ENCODE measurements at places on chromosomes 11 and 22. TPM values are rescaled to one million over a fixed set of nuclear protein-coding genes. Genes with fewer than 3 reads are reported as not detected.

Gene WT1
- not detected for total RNA-seq

Gene SLC35F2
- 7.3 TPM for total RNA-seq

Gene CHRNA10
- 0.82 TPM for total RNA-seq

Gene FZD4
- 0.02 TPM for total RNA-seq

Gene SLC37A4
- 9.0 TPM for total RNA-seq

Gene DGAT2
- 1.2 TPM for total RNA-seq

- DNase-seq = no peak
Measured at GRCh38 chr11:122647736-122648275, 7.7 kb upstream of the UBASH3B start.

DNA sequence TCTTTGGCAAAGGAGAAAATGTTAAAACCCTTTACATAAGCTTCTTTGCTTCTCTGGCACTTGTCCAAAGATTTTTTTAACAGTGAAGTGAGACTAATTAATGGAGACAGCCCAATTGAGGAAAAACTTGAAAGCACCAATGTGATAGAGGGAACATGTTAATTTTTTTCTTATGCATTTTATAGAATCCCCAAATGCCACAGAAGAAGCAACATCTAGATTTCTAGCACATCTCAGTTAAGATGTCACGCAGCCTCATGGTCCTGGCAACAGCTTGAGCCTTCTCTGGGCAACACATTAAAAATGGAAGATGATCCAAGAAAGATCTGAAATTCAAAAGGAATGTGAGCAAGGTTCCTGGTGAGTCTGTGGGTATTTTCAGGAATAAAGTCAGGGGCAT, 48.5 kb downstream of the PACSIN2 start:
- no peak for DNase-seq

- DNase-seq = no peak
Measured at GRCh38 chr11:108870373-108871020, 205.6 kb downstream of the DDX10 start.

GRCh38 chr22:48676266-48677167, 1151.2 kb downstream of the BRD1 start:
- no peak for DNase-seq

- no peak for DNase-seq
Measured at GRCh38 chr22:40007853-40008710, 13.3 kb downstream of the FAM83F start.

DNA sequence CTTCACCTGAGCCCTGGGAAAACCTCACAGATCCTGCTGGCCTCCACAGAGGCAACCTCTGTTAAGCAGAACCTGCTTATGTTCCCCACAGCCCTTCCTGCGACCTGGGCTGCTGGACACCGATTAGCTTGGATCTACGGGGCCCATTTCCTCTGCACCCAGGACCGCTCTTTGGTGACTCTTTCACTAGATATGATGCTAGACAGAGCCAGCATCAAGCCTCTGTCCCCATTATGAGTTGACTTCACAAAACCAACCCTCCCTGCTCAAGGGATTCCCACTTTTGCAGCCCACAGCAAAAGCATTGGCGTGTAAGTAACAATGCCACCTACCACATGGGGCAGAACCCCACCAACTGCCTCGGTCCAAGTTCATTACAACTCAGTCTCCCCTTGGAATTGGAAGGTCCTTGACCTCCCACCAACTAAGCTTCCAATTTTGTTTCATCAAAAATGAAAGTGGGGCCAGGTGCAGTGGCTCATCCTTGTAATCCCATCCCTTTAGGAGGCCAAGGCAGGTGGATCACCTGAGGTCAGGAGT, 15.2 kb upstream of the TMPRSS4 start:
- no peak for DNase-seq

DNA sequence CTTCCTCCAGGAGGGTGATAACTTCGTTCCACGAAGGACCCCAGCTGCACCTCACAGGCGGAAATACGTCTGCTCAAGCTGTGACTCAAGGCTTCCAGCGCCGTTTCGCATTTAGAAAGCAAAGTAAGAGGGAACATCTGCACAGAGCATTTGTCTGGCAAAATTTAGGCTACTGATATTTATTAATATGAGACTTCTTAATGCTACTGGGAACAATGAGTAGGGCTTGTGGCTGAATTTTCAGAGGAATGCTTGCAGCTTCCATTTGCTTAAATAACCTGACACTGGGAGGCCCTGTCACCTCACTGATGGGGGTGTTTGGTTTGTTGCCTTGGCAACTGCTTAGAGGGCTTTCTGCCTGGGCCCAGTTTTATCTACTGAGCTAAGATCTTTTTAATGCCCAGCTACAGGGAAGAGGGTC, 14.7 kb upstream of the ST14 start:
- no peak for DNase-seq

- DNase-seq = no peak
Measured at GRCh38 chr11:110174645-110175310, 81.6 kb downstream of the ZC3H12C start.

DNA sequence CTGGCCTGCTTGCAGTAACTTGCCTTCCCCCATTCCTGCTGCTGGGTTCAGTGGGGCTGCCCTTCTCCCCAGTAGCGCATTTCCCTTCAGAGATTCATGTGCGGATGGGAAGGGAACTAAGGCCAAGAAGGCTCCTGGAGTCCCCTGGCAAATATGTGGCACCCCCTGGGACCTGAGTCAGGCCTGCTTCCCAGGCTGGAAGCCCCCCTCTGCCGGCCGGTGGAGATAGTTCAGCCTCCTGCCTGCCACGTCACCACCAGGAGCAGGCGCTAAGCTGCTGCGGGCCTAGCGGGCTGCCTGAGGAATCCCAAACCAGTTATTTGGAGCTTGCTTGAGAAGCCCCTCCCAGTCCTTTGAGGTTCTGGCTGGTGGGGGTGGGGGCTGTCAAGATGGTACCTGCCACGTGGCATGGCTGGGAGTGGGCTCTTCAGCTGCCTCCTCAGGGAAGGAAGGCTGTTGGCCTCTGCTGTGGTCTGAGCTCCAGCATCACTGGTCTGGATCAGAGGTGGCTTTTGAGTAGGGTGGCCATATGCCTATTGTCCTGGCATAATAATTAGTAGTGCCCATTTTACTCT, 2.0 kb downstream of the SERPINH1 start:
- no peak for DNase-seq

- no peak for DNase-seq
Measured at GRCh38 chr11:126498281-126498680, 142.8 kb downstream of the ST3GAL4 start.

- no peak for DNase-seq
Measured at GRCh38 chr11:32231909-32232493, 141.1 kb downstream of the RCN1 start.

DNA sequence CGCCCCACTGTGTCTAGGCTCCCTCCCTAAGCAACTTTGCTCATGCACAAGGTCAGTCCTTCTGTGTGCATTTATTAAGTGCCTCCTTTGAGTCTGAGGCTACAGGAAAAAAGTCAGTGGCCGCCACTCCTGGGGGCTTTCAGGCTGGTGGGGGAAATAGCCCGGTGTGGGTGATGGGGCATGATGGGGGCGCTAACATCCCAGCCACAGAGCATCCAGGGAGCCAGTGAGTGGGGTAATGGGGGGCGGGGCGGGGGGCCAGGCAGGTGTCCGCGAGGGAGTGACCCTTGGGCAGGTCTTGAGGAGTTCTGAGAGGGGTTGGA, 9.9 kb upstream of the EHD1 start:
- no peak for DNase-seq

DNA sequence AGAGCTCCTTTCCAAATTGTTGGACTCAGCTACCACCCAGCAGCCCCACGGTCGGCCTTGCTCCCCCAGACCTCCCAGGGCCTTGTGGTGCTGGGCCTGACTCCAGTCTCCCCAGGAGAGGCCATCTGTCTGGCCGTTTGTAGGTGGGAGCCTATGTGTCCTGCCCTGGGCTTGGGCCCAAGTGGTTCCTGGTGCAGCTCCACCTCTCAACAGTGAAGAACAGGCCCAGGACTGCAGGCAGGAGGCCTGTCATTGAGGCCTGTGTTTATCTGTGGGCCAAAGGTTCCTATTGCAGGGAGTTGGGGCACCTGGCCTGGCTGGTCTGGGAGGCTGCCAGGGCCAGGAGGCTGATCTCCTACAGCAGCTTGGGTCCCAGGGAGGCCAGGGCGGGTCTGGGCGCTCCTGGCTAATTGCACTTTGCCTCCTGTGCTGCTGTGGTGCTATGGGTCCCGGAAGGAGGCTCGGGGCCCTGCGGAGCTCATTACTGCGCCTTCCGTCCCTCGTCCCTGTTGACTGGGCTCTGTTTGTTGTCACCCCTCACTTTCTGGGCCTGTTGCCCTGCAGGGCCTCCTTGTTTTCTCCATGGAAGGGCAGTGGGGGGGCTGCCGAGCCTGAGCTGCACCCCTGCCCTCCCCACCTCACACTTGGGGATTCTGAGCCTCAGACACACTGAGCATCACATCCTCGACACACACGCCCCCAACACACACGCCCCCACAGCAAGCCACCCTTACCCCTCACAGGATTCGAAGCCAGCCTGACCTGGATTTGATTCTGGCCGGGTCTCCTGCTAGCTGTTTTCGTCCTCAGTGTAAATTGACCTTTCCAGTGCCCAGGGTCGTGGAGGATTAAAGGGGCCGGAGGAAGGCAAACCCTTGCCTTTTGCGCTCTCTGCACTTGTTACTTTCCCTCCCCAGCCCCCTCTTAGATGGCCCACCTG, 6.8 kb upstream of the OMP start:
- DNase-seq = no peak

DNA sequence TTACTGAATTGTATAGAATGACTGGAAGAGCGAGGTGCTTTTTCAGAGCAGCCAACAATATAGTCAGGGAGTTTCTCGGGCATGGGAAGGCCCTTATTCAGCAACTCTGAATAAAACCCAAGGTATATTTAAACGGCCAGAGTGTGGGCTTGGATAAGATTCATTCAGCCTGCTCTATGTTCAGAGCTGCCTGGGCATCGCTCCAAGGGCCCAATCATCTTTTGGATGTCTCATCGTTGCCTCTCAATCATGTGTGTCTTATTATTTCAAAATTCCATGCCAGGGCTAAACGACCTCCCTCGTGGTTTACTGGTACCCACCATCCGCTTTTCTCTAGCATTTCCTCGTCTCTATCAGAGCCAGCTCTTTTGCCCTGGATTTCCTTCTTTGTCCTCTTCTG, 19.5 kb upstream of the NTM start:
- no peak for DNase-seq

DNA sequence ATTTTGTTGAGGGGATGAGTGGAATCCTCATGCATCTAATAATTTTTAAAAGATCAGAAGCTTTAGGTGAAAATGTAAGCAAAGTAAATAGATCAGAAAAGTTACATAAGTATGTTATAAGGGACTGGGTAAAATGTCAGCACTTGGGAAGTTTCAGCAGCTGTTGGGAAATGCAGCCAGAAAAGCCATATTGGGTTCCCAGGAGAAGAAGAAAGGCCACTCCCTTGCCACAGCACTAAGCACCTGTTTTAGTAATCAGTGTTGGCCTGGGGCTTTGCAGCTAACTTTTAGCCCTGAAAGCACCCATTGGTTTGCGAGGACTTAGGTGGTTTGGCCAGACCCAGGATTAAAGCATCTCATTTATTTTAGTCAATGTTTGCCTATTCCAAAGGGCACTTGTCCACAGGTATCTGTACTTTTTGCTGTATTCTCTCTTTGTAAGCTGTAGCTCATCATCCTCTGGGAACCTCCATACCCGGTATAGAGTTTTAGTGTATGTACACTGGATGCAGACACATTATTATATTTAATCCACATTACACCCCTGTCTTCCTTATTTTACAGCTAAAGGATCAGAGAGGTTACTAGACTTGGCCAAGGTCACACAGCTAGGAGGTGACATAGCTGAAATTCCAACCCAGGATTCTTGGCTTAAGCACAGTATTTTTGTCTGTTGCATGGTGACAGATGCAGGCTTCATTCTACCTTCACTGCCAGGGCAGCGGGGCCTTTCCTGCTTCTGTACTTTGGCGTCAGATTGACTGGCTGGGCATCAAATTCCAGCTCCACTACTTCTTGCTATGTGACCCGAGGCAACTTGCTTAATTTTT, 127.7 kb upstream of the SESN3 start:
- no peak for DNase-seq

DNA sequence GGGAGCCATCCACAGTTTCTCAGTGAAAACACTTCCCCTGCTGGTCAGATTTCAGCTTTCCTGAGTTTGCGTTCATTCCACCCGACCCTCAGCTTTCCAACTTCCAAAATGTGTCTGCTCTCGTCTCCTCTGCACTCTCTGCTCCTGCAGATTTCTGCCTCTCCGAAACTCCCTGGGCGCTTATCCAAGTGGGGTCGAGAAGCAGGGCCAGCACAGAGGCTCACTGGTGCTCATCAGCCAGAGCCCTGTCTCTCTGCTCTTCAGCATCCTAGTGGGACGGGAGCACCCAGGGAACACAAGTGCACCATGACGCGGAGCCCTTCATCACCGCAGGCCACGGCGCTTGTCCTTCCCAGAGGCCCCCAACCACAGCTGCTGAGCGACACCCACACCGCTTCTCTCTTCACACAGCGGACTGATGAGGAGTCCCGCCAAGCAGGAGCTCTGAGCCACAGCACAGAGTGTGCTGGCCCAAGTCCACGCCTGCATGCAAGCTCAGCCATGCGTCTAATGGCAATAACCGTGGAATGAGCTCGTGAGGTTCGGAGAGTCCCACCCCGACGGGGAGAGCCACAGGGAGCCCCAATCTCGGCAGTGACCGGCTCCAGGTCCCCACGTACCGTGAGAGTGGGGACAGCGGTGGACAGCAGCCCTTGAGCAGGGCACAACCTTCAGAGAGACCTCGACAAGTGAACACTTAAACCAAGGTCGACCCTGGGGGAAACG, 27.9 kb upstream of the MOB2 start:
- no peak for DNase-seq

DNA sequence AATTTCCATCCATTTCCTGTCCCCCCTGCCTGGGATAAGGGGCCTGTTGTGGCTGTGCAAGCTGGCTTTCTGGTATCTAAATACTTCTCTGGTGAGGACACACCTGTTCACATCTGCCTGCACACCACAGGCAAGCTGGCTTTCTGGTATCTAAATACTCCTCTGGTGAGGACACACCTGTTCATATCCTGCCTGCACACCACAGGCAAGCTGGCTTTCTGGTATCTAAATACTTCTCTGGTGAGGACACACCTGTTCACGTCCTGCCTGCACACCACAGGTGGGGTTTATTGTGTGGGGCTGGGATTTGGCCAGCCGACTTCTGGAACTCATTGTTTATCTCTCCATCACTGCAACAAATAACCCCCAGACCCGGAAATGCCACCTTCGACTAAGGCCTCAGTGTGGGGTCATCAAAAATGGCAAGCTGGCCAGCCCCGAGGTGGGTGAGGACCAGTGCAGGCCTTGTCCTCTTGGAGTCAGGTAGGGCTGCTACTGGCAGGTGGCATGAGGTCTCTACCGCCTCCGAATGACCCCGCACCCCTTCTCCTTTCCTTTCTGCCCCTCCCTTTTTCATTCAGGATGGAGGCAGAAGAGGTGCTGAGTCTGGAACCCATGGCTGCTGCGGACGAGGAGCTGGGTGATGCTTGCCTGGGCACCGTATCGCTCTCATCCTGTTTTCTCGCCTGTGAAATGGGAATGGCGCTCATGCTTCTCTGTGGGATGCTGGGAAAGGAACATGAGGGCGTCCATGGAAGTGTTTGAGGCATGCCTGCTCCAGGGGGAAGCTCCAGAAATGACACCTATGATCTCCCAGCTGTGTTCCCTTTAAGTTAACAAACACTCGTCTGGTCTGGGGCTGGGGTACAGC, 43.5 kb upstream of the MYEOV start:
- no peak for DNase-seq

- no peak for DNase-seq
Measured at GRCh38 chr11:75872887-75873416, 57.9 kb downstream of the UVRAG start.
